ENCODE measurements at places on chromosomes 7 and 10.
A peak's percentile ranks its signal among the peaks of the same experiment; 100 is the strongest.

DNA sequence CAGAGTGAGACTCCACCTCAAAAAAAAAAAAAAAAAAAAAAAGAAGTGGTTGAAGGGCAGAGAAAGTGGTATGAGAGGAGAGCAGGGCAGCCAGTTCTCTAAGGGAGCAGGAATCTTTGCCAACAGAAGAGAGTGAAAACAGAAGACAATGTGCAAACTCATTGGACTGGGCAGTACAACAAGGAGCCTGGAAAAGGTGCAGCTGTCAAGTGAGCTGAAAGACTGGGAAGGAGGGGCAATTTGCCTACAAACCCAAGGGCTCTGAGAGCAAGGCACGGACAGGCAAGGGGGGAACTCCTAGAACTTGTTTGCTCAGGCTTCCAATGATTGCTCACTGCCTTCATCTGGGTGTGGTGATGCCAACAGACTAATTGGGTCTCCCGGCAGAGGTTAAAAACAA lies 9.5 kb downstream of the ACTR1A start:
- H3K27ac ChIP-seq, result peak overlapping the region; percentile 73
- peaks cover 24% of the 10 kb centered on the region for H3K4me1 ChIP-seq
- peak overlapping the region; percentile 6 for H3K4me3 ChIP-seq

DNA sequence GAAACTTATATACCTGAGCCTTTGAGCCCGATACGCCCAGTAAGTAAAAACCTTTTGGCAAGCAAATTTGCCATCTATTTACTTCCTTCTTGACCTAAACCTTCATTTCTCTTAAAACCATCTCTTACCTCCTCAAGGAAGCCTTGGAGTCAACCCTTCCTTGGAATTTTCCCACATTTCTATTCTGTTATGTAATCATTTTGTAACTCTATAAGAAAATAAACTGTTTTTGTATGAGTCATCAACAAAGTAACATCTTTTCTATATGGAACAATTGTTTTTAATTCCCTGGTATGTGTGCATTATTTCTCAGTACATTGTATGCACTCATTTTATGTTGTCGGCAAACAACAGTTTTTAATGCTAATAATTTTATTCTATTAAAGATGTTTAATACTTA lies 162.0 kb downstream of the TEX36 start:
- no peak for ATAC-seq
- H3K36me3 ChIP-seq, result no peaks in the 10 kb centered on the region
- H3K4me3 ChIP-seq, result no peak overlapping the region
- no peaks in the 10 kb centered on the region for H3K4me1 ChIP-seq

DNA sequence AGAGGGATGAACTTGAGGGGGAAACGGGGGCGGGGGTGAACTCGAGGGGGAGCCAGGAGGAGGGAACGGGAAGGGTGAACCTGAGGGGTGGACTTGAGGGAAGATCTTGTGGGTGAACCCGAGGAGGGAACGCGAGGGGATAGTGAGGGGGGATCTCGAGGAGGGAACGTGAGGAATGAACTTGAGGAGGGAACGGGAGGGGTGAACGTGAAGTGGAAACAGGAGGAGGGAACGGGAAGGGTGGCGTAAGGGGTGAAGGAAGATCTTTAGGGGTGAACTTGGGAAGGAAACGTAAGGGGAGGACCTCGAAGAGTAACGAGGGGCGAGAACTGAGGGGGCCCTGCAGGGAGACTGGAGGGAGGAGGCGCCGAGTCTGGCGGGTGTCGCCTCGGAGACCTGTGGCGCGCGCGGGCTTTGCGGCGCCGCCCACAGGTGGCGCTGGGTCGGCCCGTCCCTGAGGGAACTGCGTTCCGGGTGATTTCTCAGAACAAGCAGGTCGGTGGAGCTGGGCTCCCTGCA lies 651 bp downstream of the MYO3A start:
- H3K27me3 ChIP-seq, result peaks cover 59% of the 10 kb centered on the region
- H3K4me3 ChIP-seq, result no peak overlapping the region
- H3K36me3 ChIP-seq, result no peaks in the 10 kb centered on the region
- no peak overlapping the region for H3K27ac ChIP-seq
- no peak for ATAC-seq
- H3K4me1 ChIP-seq, result no peaks in the 10 kb centered on the region

GRCh38 chr7:12884033-12884432 lies 196.6 kb downstream of the ARL4A start:
- H3K27ac ChIP-seq, result no peak overlapping the region
- H3K27me3 ChIP-seq, result no peaks in the 10 kb centered on the region
- ATAC-seq, result no peak
- no peaks in the 10 kb centered on the region for H3K36me3 ChIP-seq

DNA sequence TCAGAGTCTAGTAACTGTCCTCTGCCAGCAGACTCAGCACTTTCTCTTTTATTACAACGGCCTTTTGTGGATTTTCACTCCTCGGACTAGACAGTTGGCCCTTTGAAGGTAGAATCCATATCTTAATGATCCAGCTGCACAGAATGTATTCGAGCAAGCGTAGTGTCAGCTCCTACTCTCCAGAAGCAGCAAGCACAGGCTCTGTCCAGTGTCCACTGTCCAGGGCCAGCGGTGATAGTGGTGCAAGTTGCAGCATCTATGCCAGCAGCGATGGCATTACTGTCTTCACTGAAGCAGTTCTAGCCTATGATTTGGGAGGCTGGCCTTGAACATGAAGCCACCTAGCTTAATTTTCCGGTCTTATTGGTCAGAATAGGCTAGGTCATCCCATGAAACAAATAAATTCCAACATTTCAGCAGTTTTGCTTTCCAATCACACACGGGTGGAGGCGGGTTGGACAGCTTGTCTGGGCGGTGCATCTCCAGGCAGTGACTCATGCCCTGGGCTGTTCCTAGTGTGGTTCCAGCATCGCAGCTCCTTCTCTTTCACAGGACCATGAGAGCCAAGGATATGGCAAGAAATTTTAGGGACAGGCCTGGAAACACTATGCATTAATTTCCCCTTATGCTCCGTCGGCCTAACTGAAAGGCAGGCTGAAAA lies 108.6 kb upstream of the KCNMA1 start:
- H3K27me3 ChIP-seq, result no peaks in the 10 kb centered on the region
- H3K4me3 ChIP-seq, result no peak overlapping the region
- peak; percentile 71 for ATAC-seq
- no peaks in the 10 kb centered on the region for H3K4me1 ChIP-seq
- H3K36me3 ChIP-seq, result no peaks in the 10 kb centered on the region
- H3K27ac ChIP-seq, result no peak overlapping the region

DNA sequence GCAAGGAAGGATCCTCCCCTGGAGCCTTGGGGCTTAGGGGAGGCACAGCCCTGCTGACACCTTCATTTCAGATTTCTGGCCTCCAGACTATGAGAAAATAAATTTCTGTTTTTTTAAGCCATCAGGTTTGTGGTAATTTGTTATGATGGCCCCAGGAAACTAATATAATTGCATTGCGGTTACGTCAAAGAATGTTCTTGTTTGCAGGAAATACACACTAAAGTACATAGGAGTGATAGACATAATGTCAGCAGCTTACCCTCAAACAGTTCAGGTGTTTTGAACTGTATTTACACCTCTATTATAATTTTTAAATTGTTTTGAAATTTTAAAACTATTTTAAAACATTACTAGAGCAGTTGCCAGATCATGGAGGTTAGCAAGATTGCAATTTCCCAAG lies 12.6 kb upstream of the FHIP2A start:
- no peak for ATAC-seq
- H3K27ac ChIP-seq, result no peak overlapping the region
- no peak overlapping the region for H3K4me3 ChIP-seq
- no peaks in the 10 kb centered on the region for H3K36me3 ChIP-seq
- no peaks in the 10 kb centered on the region for H3K27me3 ChIP-seq

DNA sequence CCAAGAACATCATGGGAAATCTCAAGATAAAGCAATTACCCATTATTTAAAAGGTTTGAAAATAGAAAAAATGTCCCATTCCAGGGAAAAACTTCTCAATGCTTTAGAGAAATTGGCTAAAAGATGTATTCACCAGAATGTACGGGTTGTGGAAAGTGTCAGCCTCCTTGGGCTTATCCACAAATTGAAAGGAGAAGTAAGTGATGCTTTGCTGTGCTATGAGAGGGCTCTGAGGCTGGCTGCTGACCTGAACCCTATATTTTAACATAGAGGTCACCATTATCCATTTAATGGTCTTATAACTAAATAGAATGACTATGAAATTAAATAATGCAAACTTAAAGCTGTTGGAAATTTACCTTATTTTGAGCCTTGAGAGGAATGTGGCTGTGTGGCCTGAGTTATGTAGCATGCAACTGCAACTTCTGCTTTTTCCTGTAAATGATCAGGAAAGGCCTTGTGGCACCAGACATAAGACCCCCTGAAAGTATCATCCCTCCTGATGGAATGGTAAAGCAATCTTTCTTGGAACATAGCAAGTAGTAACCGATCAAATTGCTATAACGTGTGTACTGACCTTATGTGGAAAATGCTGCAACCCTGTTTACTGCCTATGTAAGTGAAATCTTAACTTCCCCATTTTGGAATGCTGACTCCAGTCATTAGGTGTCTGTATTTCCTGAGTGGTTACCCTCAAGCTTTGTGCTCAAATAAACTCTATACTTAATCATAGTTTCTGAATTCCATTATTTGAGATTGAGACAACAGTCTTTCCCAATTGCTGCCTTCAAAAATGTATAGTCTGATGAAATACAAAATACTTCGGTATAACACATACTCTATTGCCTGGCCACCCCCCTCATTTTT lies 6.9 kb downstream of the IFIT1B start:
- ATAC-seq, result peak; percentile 45
- H3K27me3 ChIP-seq, result no peaks in the 10 kb centered on the region
- H3K4me1 ChIP-seq, result peaks cover 12% of the 10 kb centered on the region
- no peaks in the 10 kb centered on the region for H3K36me3 ChIP-seq
- H3K27ac ChIP-seq, result no peak overlapping the region
